ENCODE measurements at places on chromosomes 13 and 19.

DNA sequence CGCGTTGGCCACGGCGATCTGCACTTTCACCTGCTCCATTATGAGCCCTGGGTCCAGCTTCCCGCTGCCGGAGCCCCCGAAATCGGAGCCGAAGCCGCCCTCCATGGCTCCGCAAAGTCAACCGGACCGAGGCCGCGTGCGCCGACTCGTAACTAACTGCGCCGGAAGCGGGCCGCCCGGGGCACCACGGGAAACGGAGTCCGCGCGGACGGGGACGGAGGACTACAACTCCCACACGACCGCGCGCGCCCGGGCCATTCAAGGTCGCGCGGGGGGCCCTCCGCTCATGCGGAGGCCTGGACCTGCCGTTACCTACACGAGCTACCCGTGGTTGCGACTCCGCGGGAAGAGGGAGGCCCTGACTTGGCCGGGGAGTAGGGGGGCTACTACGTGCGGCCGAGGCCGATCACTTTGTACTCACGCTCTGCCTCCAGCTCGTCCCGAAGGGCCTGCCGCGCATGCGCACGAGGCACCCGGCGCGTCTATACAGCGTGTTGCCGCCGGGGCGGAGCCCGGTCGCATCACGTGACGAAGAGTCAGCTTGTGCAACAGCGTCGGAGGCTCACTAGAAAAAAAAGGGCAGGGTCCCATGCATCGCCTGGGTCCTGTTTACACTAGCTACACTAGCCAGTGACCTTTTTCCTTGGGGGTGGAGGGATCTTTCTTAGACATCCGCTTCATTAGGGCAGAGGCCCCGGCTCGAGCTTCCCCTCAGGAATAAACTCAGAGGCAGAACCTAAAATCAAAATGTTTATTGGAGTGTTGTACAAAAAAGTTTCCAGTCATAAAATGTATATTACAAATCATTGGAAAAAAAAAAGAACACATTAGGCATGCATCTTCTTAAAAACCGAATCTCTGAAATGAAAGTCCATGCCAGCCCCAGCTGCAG lies at the start of gene TIMM13:
Gene TIMM13 (minus strand): TSS at position 158 of the 892 bp plus-strand sequence. CDS start 53 bp downstream, at position 105.
- peak; percentile 87 for DNase-seq

DNA sequence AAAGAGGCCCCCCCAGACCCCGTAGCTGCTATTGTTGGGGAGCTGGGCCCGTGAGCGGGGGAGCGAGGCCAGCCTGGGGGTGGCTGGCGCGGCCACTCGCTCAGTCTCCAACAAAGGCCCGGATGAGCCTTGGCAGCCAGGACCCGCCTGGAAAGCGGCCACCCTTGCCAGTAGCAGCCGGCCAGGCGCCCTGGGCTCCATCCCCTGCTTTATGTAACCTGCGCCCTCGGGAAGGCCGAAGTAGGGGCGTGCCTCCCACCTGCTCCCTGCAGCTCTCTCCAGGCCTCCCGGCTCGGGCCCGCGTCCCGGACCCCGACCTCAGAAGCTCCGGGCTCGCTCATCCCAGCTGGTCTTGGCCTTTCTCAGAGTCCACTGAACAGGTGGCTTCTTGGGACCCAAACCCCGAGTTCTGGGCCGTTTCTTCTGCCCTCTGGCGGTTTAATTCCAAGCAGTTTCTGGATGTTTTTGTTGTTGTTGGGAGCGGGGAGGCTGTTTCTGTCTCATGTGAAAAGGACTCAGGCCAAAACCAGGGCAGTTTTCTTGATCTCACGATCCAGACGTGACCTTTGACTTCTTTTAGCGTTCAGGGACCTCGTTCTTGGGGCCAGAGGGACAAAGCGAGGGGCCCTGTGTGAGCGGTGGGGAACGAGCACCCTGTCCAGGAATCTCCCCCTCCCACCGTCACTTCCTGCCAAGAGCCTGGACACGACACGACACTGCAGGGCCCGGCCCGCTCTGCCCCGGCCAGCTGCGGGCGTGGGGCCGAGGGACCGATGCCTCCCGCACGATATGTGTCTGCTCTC lies 1.2 kb downstream of the CDC34 start:
- no peak for DNase-seq

DNA sequence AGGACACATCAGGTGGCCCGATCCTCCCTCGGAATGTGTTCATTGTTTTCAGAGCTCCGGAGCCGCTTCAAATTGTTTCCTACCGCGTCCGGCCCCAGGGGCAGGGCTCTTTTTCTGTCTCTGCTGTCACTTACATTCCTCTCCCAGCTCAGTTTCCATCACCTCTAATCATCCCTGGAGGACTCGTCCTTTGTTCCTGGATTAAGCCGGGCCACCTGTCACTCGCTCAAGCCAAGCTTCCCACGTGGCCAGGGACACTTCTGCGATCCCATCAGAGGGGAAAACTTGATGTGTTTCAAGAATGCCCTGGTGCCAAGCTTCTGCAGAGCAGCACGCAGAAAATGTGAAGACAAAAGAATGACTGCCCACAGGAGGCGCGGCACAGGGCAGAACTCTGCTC lies 13.5 kb downstream of the IL17D start:
- DNase-seq: no peak

- no peak for DNase-seq
Observed at GRCh38 chr19:56538761-56539263, at the start of gene ZFP28. Gene ZFP28, plus strand, starts transcription at chr19:56538948. Its CDS starts 71 bp downstream, at chr19:56539019.

DNA sequence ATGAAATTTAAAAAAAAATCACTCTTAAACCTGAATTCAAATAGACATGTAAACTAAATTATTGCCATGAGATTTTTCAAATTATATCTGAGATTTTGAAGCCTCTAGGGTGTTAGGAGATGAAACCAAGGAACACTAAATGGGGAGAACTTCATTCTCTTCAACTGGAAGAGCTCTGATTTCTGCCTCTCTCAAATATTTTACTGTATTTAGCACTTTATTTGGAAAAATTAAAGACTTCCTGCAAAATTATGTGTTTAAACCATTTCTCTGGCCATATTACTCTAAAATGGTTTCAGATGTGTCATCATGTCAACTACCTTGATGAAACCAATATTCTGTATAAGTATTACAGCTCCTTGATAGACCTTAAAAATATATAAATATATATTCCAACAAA lies 1571.6 kb upstream of the PRR20A start:
- no peak for DNase-seq

GRCh38 chr19:32877977-32878745 lies 8.6 kb upstream of the SLC7A9 start:
- DNase-seq: no peak

DNA sequence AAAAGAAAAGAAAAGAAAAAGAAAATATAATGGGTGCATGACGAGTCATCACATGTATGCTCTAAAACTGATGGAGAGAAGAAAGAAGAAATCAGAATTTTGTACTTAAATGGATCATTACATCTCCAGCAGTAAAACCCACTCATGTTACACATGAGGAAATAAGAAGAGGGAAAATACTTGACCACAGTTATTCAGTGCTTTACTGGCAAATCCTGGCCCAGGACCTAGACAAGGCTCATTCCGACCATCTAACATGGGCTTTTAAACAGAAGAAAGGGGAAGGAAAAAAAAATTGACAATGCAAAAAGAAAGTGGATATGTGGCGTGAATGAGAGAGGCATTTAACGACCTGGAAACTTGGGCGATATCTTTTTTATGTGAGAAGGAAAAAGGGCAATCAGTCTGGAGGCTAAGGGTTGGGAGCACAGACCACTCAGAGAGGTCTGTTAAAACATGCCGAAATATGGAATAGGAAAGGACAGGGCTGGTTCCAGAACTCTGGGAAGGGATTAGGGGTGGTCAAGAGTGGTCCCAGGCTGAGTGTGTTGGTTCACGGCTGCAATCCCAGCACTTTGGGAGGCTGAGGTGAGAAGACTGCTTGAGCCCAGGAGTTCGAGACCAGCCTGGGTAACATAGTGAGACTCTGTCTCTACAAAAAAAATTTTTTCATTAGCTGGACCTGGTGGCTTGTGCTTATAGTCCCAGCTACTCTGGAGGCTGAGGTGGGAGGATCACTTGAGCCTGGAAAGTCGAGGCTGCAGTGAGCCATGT lies 1.6 kb downstream of the SIGLECL1 start:
- DNase-seq: no peak

- no peak for DNase-seq
Observed at GRCh38 chr13:59439776-59440428, 723.8 kb downstream of the DIAPH3 start.

- DNase-seq: no peak
Observed at GRCh38 chr19:40286235-40286970, 1.3 kb upstream of the AKT2 start.

DNA sequence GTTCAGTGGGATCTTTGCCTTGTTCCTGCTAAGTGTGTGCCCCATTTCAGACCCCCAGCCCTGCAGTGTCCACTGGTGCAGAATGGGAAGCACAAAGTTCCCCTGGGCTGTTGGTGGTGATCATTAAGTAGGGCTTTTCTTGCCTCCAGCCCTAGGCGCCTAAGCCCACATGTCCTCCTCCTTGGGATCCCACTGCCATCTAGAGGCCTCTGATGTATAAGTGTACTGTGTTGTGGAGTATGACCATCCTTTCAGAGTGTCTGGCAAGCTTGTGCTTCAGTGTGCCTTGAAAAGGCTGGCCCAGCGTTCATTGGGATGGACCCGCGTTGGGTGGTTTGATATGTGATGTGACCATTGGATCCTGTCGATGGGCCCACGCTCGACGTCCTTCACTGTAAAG lies 71.2 kb downstream of the WASF3 start:
- DNase-seq: no peak

DNA sequence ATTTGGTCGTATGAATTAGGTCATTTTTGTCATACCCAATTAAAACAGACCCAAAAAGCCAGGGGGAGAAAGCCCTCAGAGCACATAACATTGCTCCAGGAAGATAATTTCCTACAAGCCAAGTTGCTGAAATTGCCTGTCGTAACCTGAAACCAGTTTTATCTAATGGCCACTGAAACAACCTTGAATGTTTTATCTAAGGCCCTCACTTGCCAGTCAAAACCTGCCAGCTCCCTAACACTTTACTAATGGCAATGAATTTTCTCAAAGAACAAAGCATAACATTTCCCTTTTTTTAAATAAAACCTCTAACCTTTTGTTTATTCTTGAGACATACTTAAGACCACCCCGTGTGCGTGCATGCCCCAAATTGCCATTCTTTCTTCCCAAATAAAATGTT lies 496.2 kb upstream of the KLHL1 start:
- DNase-seq: no peak

GRCh38 chr19:23802290-23802689 lies 43.6 kb upstream of the ZNF681 start:
- no peak for DNase-seq

GRCh38 chr13:50090211-50090610 lies 75.0 kb downstream of the KCNRG start:
- no peak for DNase-seq

DNA sequence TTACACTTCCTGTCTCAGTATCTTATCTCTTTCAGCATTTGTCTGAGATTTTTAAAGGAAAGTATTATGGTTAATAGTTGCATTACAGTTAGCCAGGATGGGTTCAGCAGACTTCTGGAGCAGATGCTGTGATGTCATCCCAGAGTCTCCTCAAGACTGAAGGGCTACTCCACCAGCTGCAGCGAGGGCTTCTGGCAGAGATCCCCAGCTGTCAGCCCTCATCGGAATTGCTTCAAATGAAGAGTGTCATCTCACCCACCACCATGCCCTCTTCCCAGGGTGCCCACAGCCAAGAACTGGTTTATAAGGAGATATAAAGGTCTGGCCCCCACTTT lies 84.4 kb downstream of the FAM216B start:
- no peak for DNase-seq

- no peak for DNase-seq
Observed at GRCh38 chr13:113049981-113050380, 55.6 kb upstream of the F7 start.

DNA sequence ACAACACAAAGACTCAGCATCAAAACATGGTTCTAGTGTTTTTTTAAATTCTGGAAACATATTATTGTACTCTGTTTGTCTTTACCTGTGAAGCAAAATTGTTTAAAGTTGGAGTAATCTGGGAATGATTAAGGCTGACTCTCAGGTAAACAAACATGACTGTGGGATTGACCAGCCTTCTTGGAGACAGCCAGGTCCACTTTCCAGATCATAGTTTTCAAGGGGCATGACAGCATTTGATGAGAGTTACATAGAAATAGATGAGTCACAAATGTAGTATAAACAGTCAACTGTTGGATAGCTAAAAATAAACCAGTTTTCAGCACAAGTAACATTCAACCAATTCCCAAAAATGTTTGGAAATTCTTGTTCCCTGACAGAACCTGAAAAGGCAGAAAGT lies 1680.9 kb downstream of the OLFM4 start:
- no peak for DNase-seq

- DNase-seq: peak; percentile 26
Observed at GRCh38 chr19:27972291-27973040, 1240.5 kb downstream of the UQCRFS1 start.

GRCh38 chr19:16259385-16260159 lies 61.9 kb downstream of the AP1M1 start:
- no peak for DNase-seq

GRCh38 chr19:18464646-18465045 lies 26.7 kb upstream of the ISYNA1 start:
- DNase-seq: no peak

DNA sequence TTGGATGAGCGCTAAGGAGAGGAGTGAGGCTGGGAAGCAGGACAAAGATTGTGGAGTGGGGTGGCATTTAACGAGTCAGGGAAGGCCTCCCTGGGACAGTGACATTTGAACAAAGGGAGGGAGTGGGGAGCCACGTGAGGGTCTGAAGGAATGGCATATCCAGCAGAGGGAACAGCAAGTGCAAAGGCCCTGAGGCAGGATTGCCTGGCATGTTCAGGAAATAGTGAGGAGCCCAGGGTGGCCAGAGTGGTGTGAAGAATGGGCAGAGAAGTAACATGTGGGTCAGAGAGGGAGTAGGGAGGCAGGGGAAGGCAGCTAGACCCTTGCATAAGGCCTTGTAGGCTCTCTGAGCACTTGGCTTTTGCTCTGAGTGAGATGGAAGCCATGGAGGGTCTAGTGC lies 14.9 kb upstream of the PVR start:
- DNase-seq: no peak

GRCh38 chr19:11265785-11266236 lies 3.5 kb upstream of the DOCK6 start:
- no peak for DNase-seq

- DNase-seq: no peak
Observed at GRCh38 chr13:24865163-24865953, 101.4 kb downstream of the RNF17 start.

DNA sequence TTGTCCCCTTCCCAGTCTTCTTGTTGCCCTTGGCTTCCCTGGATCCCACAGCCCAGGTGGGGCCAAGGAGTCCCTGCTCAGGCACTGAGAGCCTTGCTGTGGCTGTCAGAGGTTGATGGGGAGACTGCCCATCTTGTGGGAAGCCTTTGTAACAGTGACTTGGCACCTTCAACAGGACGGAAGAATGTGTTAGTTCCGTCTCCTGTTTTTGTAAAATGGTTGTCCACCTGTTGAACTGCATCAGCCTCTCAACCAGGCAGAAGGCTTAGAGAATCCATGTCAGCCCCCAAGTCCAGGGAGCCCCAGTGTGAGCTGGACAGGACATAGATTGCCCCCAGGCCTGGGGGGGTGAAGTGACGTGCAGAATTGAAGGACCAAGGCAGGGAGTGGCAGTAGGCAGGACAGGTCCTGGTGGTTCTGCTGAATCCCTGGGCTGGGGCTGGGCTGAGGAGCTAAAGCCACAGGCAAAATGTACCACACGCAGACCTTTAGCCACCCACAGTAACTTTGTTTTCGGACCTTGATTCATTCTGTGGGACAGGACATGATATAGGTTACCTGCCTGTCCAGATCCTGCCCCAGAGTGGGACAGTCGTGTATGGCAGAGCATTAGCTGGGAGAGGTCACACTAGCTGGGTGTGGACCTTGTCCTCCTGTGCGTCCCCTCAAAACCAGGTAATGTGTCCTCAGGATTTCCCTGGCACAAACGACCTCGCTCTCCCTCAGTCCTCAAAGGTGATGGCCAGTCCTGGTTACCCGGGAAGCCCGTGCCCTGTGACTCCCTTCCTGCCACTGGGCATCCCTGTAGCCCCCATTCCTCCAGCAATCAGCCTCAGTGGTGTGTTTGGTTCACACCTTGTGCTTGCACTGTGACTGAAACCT lies 47.0 kb downstream of the GATAD2A start:
- DNase-seq: no peak
